ENCODE measurements at places on chromosomes 2 and 18.

- no peak for DNase-seq
These were observed 10.7 kb downstream of the MREG start for GRCh38 chr2:216002693-216003092.

- no peak for DNase-seq
These were observed 97.4 kb downstream of the DIS3L2 start for GRCh38 chr2:232058931-232059330.

GRCh38 chr2:68738906-68739594 is 4.4 kb downstream of the ARHGAP25 start:
- DNase-seq: no peak

GRCh38 chr18:24052053-24052452 is 37.5 kb downstream of the TTC39C start:
- no peak for DNase-seq

DNA sequence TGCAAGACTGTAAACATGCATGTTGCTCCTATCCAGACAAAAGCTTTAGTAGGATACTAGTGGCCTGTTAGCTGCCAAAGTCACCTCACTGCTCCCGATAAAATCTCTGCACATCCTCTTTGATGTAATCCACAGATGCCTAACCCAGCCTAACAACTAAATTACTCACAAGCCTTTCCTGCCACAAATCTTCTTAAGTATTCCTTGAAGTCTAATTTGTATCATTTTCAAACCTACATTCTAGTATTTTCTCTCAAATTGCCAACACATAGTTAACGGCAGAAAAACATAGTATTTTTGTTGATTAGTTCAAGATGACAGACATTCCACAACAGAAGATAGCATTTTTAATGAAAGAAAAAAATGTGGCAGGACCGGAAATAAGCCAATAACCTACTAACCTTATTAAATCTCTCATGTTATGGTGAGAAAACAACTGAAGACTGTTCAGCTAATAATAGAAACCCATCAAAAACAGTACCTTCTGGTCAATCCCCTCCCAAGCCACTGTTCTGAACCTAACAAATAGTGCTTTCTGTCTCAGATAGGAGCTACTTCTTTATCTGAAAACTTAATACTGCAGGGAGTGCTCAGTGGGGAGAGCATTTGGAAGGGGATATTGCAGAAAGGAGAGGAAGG is at the start of gene MPP4:
Gene MPP4 (minus strand): TSS at position 57 of the 639 bp plus-strand sequence. CDS start 4,690 bp downstream, outside the sequence.
- no peak for DNase-seq

- no peak for DNase-seq
These were observed 321.5 kb upstream of the NT5C1B start for GRCh38 chr2:18910843-18911242.

- DNase-seq: no peak
These were observed 578.7 kb upstream of the NETO1 start for GRCh38 chr18:73446502-73446901.

GRCh38 chr2:5546181-5546580 is 146.0 kb upstream of the SOX11 start:
- DNase-seq: no peak

DNA sequence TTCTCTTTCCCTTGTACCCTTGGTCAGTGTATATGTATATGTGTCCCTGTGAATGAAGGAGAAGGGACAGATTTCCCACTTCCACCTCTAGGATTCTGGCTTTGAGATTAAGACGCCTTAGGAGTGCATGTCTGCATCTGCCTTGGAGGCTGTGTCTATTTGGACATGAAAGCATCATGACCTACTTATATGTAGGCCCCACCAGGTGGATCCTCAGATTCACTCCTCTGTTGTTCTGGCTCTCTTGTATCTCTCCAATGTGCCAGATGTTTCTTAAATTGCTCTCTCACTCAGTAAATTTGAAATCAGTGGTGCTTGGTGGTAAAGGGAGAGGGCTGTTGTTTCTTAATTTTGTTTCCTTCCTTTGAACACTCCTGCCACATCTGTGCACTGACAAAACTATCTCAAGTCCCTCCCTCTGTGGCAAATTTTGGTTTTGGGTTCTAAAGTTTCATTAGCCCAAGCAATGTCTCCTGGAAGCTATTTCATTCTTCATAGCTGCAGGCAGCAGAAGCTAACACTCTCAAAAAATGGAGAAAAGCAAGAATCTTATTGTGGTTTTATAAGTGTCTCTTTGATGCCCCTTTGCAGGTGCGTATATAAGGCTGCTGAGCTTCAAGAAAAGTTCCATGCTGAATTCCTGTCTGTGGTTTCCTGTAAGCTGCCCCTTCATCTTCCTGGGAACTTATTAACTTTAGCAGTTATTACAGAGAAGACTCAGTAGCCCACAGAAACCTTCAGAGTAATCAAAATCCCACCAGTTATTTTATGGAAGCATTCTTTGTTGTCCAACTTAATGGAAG is 179.7 kb upstream of the SETBP1 start:
- no peak for DNase-seq

DNA sequence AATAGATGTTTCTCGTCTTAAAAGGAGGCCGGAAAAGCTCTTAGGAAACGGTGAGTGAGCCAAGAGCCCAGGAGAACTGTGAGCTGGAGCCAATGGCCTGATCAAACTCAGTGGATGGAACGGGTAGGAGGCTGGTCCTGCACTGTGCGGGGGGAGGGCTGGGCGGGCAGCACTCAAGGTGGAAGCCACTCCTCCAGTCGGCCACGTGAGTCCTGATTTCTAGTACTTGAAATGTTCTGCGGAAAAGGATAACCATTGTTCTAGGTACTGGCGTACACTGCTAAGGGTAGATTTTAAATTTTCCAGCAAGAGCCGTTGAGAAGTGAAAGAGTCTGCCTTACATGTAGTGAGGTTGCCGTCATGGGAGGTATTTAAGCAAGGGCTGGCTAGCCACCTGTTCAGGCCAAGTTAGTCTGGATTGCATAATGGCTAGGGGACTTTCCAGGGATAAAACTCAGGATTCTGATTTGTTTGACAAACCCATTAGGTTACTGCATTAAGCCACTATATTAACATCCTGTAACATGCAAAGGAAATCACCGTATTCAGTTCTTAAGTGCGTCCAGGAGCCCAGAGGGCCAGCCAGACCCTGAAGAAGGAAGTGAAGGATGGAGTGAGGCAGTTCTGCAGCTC is 51.3 kb upstream of the ODC1 start:
- no peak for DNase-seq

DNA sequence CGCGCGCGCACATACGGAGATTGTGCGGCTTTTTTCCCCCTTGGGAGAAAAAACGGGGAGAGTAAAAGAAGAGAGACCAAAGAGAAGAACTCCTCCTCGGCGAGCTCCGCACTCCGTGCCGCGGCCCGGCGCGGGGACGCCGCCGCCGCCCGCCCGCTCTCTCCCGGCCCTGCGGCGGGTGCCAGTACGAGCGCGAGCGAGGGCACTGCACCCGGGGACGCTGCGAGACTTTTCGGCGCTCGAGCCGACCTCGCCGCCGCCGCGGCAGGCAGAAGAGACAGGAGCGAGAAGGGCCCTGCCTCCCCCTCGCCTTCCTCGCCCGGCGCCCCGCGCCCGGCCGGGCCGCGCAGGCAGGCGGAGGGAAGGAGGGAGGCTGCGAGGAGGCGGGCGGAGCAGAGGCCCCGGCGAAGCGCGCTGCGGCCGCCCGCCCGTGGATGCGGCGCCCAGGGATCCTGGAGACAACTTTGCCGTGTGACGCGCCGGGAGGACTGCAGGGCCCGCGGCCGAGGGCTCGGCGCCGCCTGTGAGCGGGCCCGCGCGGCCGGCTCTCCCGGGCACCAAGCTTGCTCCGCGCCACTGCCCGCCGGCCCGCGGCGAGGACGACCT is 857 bp upstream of the INHBB start:
- DNase-seq: no peak

DNA sequence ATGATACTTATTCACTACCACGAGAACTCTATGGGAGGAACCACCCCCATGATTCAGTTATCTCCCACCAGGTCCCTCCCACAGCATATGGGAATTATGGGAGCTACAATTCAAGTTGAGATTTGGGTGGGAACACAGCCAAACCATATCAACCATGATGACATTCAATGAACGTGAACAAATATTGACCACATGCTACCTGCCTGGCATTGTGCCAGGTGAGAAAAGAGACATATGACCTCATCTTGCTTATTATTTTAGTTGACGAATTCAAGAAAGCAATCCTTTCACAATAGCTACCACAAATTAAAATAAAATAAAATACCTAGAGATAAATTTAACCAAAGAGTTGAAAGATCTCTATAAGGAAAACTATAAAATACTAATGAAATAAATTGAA is 286.5 kb upstream of the CRIM1 start:
- DNase-seq: no peak
